ENCODE measurements at places on chromosomes 2 and 18. TPM values are rescaled to one million over a fixed set of nuclear protein-coding genes. Genes with fewer than 3 reads are reported as not detected.

DNA sequence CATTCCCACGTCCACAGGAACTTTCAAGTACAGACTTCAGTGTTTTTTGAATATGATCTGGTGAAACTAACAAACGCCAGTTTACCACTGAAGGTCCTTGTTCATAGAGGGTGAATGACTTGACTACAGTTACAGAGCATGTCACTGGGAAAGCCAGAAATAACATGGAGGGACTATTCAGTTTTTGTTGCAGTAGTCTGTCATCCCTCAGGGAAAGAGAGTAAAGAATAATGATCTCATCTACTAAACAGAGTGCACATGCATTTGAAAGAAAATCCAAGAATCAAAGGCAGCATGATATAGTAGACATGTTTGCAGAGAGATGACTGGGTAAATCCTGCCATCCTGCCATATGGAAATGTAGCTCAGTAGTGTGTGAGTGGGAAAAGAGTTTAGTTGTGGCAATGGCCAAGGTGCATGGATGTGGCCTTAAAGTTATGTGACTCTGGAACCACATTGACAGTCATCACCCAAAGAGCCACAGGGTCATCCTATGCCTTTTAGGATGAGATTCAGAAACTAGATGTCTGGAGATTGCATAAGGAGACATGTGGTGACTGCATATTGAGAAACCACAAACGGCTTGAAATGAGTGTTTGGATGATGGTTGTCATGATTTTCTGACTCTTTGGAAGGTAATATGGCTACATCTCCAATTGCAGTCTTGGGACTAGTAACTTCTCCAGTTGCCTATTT lies 125.3 kb upstream of the ZEB2 start:
- H3K4me1 ChIP-seq, result peaks cover 8% of the 10 kb centered on the region
- H3K36me3 ChIP-seq, result no peaks in the 10 kb centered on the region
- H3K4me3 ChIP-seq, result no peak overlapping the region
- no peaks in the 10 kb centered on the region for H3K27me3 ChIP-seq
- no peak for DNase-seq
- H3K27ac ChIP-seq, result no peak overlapping the region

GRCh38 chr2:222753251-222753824 lies 81.9 kb downstream of the MOGAT1 start:
- no peak overlapping the region for H3K27ac ChIP-seq
- H3K4me1 ChIP-seq, result no peaks in the 10 kb centered on the region
- H3K4me3 ChIP-seq, result no peak overlapping the region
- no peaks in the 10 kb centered on the region for H3K27me3 ChIP-seq
- H3K36me3 ChIP-seq, result no peaks in the 10 kb centered on the region

The ZC3H8 gene
- total RNA-seq, result 4.7 TPM

The NCK2 gene
- total RNA-seq, result 30.4 TPM

DNA sequence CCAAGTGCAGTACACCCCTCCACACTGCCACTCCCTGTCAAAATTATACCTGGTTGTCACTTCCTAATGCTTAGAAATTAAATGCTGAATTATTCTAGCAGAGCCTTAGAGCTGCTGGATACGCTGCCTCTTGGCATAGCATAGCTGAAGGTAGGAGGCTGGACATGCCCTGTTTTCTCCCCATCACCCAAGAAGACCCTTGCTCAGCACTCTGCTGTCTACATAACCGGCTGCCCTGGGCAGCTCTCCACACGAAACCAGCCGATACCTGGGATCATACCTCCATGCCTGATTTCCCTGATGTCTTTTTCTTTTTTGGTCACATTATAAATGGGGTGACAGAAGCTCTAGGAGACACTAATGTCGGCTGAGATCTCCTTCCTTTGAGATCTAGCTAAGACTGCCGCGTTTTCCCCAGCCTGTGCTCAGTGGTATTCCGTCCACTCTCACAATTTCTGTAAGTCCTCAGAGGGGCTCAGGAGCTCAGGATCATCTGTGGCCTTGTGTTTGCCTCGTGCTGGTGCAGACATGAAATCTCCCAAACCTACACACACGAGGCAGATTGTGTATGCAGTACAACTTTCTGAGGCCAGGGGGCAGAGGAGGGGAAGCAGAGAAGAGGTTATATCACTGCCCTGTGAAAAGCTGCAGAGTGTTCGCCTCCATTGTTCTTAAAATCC lies 13.5 kb upstream of the ZAP70 start:
- H3K4me1 ChIP-seq, result peaks cover 4% of the 10 kb centered on the region
- no peaks in the 10 kb centered on the region for H3K36me3 ChIP-seq
- no peak overlapping the region for H3K4me3 ChIP-seq
- no peak overlapping the region for H3K27ac ChIP-seq
- no peak for DNase-seq
- H3K27me3 ChIP-seq, result no peaks in the 10 kb centered on the region

- no peak overlapping the region for H3K27ac ChIP-seq
- no peak for DNase-seq
- H3K27me3 ChIP-seq, result no peaks in the 10 kb centered on the region
- H3K36me3 ChIP-seq, result no peaks in the 10 kb centered on the region
Observed at GRCh38 chr2:72204156-72204785, 56.6 kb upstream of the CYP26B1 start.

The ACVR1C gene
- total RNA-seq, result 0.30 TPM

The SERPINB3 gene
- total RNA-seq, result not detected

The ADRA2B gene
- 0.15 TPM for total RNA-seq

- DNase-seq, result no peak
Observed at GRCh38 chr18:30775629-30776028, 266.9 kb downstream of the DSC3 start.

- DNase-seq, result no peak
- no peaks in the 10 kb centered on the region for H3K4me1 ChIP-seq
- no peaks in the 10 kb centered on the region for H3K36me3 ChIP-seq
- H3K27me3 ChIP-seq, result no peaks in the 10 kb centered on the region
- H3K27ac ChIP-seq, result no peak overlapping the region
Observed at GRCh38 chr18:75538727-75539126, 111.2 kb upstream of the SMIM21 start.

The RAMP1 gene
- 14.4 TPM for total RNA-seq

DNA sequence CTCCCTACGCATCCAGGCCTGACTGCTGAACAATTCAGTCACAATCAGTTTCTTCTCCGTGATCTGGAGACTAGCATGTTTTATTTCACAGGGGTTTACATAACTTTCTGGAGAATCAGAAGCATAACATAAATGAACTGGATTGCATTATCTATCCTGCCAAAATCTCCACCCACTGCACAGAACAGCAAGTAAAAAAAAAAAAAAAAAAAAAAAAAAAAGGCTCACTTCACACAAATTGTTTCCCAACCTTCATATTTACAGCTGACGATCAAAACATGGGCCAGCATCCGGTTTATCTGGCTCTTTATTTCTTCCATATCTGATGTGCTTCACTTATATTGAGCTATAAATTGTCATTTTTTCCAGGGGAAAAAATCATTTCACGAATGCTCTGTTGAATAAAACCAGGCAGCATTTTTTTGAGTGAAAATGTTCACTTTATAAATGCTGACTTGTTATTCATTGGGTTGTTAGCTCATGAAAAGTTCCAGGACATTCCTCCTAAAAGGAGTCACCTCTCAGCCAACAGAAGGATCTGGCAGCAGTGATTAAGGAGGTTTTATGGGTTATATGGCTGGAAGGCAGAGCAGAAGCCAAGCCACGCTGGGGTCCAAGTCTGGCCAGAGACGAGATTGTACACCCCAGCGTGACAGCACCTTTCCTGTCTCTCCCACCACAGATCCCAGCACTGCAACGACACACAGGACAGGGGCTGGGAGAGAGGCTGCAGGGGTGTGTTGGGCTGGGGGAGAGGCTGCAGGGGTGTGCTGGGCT lies 51.2 kb upstream of the GLI2 start:
- peaks cover 3% of the 10 kb centered on the region for H3K4me1 ChIP-seq
- H3K27ac ChIP-seq, result no peak overlapping the region
- H3K4me3 ChIP-seq, result no peak overlapping the region
- no peaks in the 10 kb centered on the region for H3K27me3 ChIP-seq
- no peaks in the 10 kb centered on the region for H3K36me3 ChIP-seq

DNA sequence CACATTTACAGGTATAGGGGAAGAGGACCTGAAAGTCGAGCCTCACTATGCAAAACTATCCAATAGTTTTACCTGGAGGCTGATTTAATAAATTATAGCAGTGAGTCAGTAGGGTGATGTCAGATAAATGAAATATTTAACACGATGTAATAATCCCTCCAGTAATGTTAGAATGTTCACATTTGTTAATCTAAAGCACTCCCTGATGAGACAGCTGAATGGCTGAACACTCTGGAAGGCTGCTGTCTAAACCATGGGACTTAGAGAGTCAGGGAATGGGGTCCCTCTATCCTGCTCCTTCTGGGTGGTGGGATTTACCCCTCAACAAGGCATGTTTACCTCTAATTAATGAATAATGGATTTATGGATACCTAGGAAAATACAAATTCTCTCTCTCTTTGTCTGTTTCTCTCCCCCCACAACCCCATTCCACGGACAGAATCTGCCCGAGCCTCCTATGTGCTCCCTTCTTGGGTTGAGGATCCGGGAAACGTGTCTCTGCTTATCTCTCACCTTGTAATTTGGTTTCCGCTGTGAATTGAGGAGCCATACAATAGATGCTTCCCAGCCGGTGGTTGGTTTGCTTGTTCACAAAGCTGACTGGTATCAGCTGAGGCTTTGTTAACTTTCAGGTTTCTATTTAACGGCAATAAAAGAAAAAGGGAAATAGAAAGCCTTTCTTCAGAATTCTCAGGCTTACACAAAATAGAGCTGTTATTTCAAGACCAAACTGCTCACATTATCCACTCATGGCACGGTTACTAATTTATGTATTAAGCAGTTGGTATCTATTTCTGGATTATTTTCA lies 25.9 kb downstream of the LRRC30 start:
- H3K4me1 ChIP-seq, result no peaks in the 10 kb centered on the region
- no peak overlapping the region for H3K4me3 ChIP-seq
- DNase-seq, result no peak
- H3K27ac ChIP-seq, result no peak overlapping the region
- no peaks in the 10 kb centered on the region for H3K27me3 ChIP-seq

DNA sequence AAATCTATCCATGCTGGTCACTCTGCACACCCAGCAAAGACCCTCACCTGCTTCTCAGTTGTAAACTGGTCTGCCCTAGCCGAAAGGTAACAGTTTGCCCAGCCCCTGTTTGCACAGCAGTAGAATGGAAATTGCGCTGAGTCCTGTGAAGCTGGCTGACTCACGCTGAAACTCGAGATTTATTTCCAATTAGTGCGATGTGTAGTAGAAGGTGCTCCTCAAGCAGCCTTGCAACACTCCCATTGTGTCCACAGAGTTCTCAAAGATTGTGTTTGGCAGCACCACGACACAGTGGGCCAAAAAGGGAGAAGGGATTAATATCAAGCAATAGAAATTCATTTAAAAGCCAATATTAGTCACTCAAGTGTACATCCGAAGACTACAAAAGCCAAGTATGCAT lies 21.7 kb upstream of the APCDD1 start:
- no peaks in the 10 kb centered on the region for H3K36me3 ChIP-seq
- no peak for DNase-seq
- H3K27ac ChIP-seq, result no peak overlapping the region
- H3K27me3 ChIP-seq, result no peaks in the 10 kb centered on the region

The ST8SIA5 gene
- not detected for total RNA-seq

The B4GALT6 gene
- 0.55 TPM for total RNA-seq

DNA sequence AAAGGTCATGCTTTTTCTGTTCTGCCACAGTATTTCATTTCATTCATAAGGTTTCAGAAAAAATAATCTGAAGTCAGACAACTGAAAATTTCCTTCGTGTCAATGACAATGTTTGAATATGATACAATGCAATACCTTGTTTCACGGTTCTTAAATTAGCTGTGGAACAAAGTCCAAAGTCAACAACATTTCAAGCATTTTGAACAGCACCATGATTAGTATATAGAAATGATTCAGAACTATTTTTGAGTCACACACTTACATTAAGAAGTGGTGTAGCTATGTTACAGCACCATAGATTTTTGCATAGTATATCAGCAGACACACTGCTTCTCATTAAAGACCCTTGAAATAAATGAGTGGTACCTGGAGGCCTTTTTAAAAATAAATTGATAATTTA lies 178.3 kb upstream of the DSEL start:
- H3K4me3 ChIP-seq, result no peak overlapping the region
- no peaks in the 10 kb centered on the region for H3K27me3 ChIP-seq
- no peak for DNase-seq
- no peaks in the 10 kb centered on the region for H3K4me1 ChIP-seq
- no peak overlapping the region for H3K27ac ChIP-seq
- no peaks in the 10 kb centered on the region for H3K36me3 ChIP-seq

The CFAP65 gene
- 17.8 TPM for total RNA-seq

The ARL5A gene
- total RNA-seq, result 52.4 TPM

The GPR75 gene
- total RNA-seq, result 1.6 TPM

The HSBP1L1 gene
- total RNA-seq, result 35.0 TPM

DNA sequence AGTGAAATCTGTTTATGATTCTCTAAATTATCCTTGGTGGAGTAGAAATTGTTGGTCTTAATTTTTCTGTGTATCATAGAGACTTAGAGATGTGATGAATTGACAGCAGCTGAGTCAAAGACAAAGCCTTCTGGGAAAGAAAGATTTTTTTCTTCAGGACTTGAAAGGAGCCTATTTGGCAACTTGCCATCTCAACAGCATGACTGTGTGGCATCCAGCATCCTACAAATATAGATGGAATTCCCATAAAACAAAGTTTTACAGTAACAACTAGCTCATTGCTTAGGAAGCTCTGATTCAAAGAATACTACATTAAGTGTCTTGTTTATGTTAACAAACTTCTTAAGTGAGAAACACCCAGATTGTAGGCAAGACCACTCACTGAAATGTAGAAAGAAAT lies 79.2 kb upstream of the SETBP1 start:
- DNase-seq, result no peak
- H3K4me1 ChIP-seq, result peaks cover 4% of the 10 kb centered on the region
- H3K27ac ChIP-seq, result no peak overlapping the region
- H3K4me3 ChIP-seq, result no peak overlapping the region

DNA sequence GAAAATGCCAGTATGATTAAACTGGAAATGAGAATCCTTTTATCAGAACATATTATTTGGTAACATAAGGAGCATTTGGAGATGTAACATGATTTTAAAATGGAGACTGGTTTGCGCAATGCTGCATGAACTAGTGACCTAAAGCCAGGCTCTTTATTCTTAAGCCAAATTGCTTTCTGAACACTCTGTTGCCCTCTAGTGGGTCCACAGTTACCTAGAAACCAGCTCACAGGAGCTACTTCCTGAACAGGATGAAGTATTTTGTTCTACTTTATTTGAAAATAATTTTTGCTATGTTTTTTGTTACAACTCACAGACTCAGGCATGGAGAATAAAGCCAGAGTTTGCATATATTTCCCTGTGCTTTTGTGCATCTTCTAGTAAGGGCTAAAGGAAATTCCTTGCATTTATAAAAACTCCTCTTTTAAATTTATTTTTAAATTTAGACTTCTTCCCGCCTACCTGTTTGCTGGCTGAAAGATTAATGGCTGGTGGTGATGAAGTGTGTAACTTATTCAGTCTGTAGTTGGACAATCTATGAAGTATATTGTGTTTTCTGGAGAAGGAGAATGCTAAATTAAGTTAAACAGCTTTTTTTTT lies 146.7 kb downstream of the PARD3B start:
- H3K36me3 ChIP-seq, result no peaks in the 10 kb centered on the region
- no peak for DNase-seq
- H3K27ac ChIP-seq, result no peak overlapping the region
- H3K27me3 ChIP-seq, result no peaks in the 10 kb centered on the region
- no peak overlapping the region for H3K4me3 ChIP-seq

- no peak for DNase-seq
- H3K36me3 ChIP-seq, result no peaks in the 10 kb centered on the region
- no peak overlapping the region for H3K4me3 ChIP-seq
- H3K4me1 ChIP-seq, result peaks cover 22% of the 10 kb centered on the region
- no peak overlapping the region for H3K27ac ChIP-seq
- H3K27me3 ChIP-seq, result no peaks in the 10 kb centered on the region
Observed at GRCh38 chr18:12290086-12290485, 18.0 kb upstream of the TUBB6 start.
